ENCODE measurements at places on chromosomes 16 and 17.

GRCh38 chr17:29070781-29071180, 27.8 kb downstream of the PIPOX start:
- no peak for DNase-seq

DNA sequence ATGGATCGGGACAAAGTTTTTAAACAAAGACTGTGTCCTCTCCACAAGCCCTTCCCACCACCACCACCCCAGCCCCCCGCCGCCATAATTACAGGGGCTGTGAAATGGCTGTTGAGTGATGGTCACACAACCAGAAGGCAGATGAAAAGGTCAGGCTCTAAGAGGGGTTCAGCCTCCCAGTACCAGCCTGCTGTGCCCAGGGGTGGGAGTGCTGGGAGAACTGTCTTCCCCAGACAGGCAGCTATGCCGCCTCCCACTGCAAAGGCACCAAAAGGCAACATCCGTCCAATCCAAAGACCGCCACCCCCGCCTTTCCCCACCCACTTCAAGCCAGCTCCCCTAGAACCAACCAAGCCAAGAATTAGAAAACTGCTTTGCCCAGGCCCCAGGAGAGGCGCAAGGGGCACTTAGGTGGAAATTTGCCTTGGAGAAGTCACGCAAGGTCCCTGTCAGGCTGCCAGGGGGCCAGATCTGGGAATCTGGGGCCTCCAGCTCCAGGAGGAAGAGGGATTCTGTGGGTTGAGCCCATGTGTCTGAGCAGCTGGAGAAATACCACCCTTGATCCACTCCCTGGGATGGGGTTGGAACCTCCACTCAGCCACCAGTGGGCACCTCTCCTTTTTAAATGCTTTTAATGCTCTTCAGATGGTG, 14.4 kb downstream of the CARHSP1 start:
- DNase-seq: no peak

DNA sequence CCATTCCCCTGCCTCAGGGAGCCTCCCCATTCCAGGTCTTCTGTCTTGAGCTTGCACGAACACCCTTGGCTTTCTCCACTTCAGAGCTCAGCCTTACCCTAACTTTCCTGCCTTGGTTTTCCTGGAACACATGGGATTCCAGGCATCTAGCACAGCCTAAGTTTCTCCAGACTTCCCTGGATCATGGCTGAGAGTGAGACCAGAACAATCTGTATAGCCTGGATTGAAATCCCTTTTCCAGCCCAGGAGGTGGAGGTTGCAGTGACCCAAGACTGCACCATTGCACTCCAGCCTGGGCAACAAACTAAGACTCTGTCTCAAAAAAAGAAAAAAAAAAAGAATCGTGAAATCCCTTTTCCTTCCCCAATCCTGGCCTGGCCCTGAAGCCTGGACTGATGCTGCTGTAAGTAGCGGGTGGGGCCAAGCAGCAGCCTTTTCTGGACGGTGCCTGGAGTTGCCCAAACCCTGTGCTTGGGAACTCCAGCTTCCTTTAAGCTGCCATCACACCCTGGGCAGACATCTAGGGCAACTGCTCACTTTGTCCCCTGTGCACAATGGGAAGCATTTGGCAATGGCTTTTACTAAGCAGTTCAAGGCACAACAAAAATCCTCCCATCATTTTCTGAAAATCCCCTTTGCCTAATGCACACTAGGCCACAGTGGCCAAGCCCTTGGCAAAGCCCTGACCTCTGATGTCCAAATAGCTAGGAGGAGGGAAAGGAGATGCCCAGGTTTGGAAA, 12.0 kb upstream of the SLC16A5 start:
- DNase-seq: no peak

GRCh38 chr16:84922351-84923120, 88.8 kb downstream of the ZDHHC7 start:
- DNase-seq: peak; percentile 78

DNA sequence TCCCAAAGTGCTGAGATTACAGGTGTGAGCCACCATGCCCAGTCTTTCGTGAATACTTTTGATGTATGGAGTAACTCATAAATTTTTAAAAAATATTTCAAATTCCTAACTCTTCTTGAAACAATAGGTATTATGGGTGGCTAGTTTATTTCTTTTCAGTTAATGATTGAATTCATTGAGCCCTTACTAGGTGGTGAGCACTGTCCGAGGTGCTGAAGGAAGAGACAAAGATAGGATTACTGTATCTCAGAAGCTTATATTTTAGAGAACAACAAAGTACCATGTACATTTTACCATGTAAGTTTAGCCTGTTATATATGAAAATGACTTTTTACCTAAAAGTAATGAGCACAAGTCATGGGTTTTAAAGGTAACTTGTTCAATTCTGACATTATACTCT, 418.3 kb downstream of the NPIPA7 start:
- DNase-seq: no peak

DNA sequence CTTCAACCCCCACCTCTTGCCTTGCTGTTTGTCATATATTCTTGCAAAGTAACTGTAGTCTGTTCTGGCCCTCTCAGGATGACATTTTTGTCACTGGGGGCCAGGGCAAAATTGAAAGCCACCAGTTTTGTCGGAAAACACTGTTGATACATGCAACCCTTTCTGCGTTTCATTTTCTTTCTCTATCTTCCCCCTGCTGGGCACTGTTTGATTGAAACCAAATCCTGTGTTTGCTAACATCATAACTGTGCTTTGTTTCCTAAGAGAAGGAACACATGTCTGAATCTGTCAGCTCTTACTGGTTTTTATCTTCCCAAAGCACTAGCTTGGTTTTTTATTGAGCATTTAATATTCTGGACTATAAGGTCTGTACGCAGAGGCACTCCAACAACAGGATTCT, 11.7 kb upstream of the CPPED1 start:
- no peak for DNase-seq

DNA sequence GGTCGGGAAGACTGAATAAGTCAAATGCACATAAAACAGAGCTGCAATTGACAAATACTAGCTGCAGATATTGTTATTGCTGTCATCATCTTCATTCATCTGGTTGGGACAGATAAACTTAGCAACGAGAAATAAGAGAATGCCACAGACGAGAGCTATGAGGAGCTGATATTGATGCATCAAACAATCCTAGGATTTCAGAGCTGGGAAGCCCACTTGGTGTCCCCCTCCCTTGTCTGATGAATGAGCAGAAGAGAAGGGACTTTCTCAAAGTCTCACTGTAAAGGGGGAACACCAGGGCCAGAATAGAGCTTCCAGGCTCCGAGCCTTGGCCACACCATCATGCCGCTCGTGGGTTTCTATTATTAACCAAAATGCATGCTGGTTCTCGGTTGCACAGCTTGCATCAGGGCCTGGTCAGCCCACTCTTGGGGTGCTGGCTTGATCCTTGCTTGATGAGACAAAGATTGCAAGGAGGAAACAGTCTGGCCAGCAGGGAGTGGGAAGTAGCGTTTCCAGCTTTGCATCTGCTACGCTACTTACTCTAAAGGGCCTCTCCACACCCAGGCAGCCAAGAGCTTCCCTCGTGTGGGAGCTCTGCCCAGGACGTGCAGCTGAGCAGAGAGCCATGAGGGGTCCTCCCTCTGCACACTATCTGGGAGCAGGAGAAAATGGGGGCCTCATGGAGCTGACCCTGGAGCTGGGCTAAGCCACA, 28.4 kb upstream of the EMP2 start:
- peak; percentile 66 for DNase-seq

GRCh38 chr17:67477687-67478086, 100.6 kb downstream of the PITPNC1 start:
- no peak for DNase-seq

DNA sequence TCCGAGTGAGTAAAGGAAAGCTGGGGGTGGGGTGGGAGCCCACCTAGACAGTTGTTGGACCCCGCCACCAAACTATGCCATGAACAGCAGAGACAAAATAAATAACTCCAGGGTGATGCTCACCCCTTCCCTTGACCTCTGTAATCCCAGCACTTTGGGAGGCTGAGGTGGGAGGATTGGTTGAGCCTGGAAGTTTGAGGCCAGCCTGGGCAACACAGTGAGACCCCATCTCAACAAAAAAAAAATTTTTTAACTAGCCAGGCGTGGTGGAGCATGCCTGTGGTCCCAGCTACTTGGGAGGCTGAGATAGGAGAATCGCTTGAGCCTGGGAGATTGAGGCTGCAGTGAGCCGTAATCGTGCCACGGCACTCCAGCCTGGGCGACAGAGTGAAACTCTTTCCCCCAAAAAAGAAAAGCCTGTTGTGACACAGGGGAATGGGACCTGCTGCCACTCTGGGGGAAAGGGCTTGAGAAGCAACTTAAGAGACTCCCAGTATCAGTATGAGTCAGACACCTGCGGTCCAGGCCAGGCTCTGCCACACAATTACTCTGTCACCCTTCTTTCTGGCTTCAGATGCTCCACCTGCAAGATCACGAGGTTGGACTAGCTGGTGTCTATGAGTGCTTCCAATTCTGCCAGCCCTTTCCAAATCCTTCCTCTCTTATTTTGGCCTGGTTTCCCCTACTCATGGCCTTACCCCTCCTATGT, 5.0 kb downstream of the SGCA start:
- DNase-seq: no peak

- no peak for DNase-seq
Measured at GRCh38 chr17:49845321-49845720, 2.5 kb downstream of the TAC4 start.

DNA sequence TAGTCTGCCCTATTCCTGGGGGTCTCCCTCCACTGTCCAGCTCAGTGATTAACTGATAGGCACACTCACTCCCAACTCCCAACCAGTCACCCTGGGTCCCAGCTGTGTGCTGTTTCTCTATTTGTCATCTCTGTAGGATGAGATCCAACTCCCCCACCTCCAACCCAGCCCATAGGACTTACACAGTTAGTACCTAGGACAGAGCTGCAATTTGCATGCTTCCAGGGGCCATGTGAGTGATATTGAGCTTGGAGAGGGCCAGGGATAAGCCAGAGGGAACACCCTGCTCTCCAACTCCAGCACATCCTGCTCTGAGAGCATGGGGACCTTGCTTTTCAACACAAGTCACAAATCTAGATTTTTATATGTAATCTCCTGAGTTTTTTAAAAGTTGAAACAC, 8.8 kb downstream of the C17orf113 start:
- no peak for DNase-seq

- DNase-seq: no peak
Measured at GRCh38 chr16:2809149-2809760, 7.8 kb upstream of the PRSS21 start.

GRCh38 chr17:17742133-17742621, 60.9 kb downstream of the RAI1 start:
- DNase-seq: no peak

GRCh38 chr17:45428050-45428617, 4.5 kb downstream of the ARHGAP27 start:
- peak; percentile 94 for DNase-seq

GRCh38 chr17:39640591-39641031, 3.7 kb downstream of the STARD3 start:
- DNase-seq: no peak

DNA sequence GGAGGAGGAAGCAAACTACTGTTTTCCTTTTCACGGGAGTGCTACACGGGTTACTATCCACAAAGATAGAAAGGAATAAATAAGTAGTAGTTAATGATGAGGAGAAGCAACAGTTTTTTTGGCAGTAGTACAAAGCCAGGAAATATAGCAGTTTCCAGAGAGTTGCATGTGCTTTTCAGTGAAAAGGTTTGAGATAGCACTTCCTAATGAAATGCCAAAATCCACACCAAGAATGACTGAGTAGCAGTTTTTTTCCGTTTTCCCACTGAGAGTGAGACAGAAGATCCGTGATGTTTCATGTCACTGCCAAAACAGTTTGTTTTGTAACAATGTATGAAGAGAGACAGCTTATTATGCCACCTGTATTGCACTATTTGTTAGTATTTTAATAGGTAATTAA, 129.1 kb downstream of the STX8 start:
- DNase-seq: no peak

DNA sequence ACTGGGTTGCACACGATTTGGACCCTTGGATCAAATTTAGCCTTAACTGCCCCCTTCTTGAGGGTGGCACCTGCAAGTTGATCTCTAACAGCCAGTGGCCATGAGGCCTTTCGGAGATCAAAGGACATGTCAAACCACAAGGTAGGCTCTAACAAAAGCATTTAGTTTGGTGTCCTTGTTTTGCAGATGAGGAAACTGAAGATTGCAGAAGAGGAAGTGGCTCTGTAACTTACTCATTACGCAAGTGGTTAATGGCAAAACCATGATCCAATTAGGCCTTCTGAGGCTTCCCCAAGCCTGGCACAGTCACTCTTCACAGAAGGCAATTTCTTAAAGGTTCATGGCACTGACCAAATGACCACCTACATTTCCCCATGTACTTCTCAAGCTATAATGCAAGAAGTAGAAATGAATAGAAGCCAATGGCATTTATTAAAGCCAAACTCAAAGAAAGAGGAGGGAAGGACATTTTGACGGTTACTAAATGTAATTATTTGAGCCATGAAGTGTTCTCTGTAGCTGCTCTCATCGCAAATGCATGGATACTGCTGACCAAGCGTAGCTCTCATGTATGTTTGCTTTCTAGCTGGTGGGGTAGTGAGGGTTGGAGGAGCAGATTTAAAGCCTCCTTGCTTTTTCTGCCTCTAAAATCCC, 32.8 kb upstream of the ABCC12 start:
- DNase-seq: no peak

GRCh38 chr17:17780922-17781590, 55.7 kb downstream of the SREBF1 start:
- DNase-seq: peak; percentile 100

DNA sequence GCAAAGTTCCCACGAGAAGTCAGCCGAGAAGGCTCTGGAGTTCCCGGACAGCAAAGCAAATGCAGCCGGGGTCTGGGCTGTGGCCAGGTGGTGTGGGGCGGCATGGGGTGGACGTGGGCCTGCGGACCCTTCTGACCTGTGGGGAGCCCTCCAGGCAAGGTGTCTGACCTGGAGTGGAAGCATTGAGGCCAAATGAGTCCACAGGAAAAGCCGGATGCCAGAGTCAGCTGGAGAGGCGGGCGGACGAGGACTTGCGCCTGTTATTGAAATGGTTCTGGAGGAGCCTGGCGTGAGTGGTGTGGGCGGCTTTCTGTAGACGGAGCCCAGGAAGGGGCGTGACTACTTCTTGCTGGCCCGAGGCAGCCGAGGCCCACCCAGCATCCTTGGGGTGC, 50.5 kb upstream of the ZNF750 start:
- DNase-seq: no peak

- DNase-seq: peak; percentile 44
Measured at GRCh38 chr16:83137326-83137781, 510.6 kb downstream of the CDH13 start.

DNA sequence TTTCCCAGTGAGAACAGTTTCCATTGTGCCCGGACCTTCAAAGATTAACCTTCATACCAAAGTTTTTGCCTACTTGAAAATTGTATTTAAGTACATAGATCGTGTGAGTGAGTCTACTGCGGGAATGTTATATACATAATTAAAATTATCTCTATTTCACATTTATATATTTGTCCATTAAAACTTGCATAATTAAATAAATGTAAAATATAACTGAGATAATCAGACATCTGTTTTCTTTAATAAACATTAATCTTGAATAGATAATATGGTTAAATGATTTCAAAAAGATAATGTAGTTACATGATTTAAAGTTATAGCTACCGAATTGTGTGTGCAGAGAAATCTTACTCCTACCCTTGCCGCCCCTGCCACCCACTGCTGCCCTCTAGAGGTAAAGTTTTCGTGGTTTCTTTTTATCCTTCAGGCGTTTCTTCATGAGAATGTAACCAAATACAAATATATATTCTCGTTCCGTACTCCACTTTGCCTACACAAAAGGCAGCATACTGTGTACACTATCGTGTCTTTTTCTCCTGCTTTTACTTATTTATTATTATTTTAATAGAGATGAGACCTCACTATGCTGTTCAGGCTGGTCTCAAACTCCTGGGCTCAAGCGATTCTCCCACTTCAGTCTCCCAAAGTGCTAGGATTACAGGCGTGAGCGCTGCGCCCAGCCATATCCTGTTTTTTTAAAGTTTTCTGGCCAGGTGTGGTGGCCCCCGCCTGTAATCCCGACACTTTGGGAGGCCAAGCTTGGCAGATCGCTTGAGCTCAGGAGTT, 35.6 kb downstream of the RPA1 start:
- no peak for DNase-seq
